ENCODE measurements at places on chromosomes 13 and 19.

GRCh38 chr19:23981863-23982262 lies 67.2 kb downstream of the ZNF726 start:
- no peak for DNase-seq

GRCh38 chr13:104011505-104012241 lies 945.5 kb upstream of the SLC10A2 start:
- no peak for DNase-seq

- no peak for DNase-seq
Measured at GRCh38 chr13:37136187-37136586, 30.7 kb upstream of the CSNK1A1L start.

- peak; percentile 70 for DNase-seq
Measured at GRCh38 chr19:18469069-18469846, 31.3 kb upstream of the ISYNA1 start.

DNA sequence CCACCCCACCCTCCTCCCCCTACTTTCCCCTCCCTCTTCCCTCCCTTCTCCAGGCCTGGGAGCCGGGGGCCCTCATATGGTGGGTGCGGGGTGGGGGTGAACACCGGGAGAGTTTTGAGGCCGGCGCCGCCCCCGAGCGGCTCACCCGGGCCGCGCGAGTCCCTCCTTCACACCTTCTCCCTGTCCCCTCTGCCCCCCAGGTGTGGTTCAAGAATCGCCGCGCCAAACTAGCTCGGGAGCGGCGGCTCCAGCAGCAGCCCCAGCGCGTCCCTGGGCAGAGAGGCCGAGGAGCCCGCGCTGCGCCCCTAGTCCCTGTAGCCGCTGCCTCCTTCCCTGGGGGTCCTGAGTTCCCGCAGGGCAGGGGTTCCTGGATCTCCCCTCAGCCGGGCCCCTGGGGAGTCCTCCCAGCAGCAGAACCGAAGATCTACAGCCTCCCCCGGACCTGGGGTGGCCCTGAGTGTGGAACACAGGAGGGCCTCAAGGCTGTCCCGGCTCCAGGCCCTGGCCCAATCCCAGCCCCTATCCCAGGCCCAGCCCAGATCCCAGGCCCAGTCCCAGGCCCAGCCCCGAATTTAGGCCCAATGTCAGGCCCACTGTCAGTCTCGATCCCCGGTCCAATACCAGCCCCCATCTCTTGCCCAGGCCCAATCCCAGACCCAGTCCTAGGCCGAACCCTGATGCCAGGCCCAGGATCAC lies 1.7 kb downstream of the TPRX2 start:
- no peak for DNase-seq

DNA sequence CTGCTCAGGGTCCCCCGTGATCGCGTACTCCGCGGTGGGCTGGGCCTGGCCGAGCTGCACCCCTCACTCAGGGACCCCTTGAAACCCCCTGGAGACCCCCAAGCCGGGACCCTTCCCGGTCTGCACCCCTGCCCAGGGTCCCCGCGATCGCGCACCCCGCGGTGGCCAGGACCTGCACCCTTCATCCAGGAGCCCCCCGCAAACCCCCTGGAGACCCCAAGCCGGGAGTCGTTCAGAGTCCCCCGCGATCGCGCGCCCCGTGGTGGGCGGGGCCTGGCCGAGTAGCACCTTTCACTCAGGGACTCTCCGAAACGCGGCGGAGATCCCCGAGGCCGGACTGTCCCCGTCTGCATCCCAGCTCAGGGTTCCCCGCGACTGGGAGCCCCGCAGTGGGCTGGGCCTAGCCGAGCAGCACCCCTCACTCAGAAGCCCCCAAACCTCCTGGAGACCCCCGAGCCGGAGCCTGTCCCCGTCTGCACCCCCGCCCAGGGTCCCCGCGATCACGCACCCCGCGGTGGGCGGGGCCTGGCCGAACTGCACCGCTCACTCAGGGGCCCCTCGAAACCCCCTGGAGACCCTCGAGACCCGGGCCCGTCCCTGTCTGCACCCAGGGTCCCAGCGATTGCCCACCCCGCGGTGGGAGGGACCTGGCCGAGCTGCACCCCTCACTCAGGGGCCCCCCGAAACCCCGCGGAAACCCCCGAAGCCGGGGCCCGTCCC lies 748 bp downstream of the LMNB2 start:
- DNase-seq: no peak

DNA sequence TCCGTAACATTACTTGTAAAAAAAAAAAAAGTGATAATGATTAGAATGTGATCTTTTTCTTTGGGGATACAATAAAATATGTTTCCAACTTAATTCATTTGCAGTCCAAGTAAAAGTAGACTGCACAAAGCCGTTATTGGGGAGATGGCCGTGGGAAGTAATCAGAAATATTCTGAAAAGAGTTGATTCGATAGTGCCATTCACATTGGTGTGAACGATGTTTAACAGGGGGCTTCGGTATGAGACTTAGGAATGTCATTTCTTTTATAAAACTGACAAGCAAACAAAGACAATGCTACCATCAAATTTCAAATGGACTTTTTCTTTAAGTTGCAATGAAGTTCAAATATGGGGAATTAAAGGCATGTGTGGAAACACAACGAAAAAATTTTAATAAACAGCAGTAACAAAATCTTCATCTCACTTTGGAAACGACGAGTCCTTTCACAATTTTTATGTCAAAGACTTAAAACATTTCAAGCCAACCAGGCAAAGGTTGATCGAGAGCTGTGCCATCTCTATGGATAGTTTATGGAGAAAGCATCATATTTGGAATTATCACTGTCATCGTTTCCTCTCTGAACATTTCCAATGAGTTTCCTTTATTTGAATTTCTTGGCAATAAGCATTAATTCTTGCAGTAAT lies 1.7 kb upstream of the ZIC5 start:
- no peak for DNase-seq

- DNase-seq: no peak
Measured at GRCh38 chr19:43447655-43448054, 17.8 kb downstream of the LYPD3 start.

DNA sequence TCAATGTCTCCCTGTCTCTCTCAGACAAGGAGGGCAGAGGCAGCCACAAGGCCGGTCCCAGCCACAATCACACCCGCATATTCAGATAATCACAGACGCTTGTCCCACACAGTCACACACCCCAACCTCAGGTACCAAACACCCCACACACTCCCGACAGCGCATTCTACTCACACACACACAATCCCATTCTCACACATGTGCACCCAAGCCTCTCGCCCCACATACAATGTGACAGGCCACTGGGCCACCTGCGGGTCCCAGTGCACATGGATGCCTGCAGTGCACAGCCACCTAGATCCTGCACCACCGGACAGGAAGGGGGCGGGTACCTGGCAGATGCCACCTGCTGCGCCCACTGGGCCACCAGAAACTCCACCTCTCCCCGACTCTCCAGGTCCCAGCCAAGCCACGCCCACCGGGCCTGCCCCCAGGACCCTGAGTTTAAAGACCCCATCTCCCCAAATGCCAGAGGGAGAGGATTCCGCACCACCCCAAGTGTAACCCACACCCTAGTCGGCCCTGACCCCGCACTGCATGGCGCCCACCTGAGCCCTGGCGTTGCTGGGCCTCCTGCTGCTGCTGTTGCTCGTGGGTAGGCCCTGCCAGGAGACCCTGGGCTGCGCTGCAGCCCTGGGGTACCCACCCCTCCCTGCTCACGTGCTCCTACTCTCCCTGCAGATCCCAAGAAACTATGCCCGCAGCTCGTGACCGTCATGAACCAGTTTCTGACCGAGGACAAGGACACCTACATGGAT lies 10.6 kb downstream of the SCGB2B2 start:
- no peak for DNase-seq

- DNase-seq: no peak
Measured at GRCh38 chr19:6826281-6826920, 53.9 kb downstream of the VAV1 start.

GRCh38 chr19:37855098-37855497 lies 51.3 kb downstream of the WDR87 start:
- DNase-seq: no peak

DNA sequence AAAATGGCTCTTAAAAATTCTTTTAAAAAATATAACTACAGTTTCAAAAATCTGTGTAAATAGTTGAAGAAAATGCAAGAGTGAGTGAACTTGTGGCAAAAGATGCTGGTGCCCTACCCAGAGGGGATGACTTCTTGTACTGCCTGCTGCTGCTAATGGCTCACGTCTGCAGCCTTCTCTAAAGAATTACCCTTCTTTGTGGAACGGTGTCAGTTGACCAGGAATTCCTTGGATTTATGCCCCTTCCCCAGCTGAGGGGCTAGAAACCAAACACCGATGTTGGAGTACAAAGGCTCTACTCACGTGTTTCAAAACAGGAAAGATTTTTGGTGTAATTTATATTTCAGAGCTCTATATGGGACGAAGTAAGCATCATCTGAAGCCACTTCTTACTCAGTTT lies 1582.8 kb downstream of the OLFM4 start:
- DNase-seq: no peak

DNA sequence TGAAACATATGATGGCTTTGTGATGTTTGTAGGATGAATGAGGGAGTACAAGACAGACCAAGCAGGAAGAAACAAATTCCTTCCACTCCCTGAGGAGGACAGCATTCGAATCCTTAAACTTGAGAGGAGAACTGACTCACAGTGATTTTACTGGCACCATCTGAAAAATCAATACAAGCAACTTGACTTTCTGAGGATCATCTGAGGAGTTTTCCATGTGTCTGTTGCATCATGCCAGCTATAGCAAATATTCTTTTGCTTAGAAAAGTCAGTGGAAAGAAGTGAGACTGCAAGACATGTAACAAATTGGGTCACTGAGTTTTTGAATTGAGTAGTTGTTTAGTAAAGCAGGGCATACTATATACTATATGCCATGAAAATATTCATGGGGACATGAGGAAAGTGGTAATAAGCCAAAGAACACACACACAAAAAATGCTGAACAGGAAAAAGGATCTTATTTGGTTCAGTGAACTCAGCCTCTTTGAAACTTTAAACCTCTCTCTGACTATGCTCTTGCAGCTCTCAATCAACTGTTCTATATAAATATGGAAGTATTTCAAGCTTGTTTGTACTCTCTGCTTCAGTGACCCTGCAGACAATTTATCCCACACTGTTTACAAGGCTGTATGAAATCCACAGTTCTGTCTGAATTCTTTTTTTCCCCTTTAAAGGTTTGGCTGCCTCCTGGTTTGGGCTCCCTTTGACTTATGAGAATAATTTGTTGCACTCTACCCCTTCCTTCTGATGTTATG lies 35.5 kb downstream of the SERTM1 start:
- DNase-seq: no peak

DNA sequence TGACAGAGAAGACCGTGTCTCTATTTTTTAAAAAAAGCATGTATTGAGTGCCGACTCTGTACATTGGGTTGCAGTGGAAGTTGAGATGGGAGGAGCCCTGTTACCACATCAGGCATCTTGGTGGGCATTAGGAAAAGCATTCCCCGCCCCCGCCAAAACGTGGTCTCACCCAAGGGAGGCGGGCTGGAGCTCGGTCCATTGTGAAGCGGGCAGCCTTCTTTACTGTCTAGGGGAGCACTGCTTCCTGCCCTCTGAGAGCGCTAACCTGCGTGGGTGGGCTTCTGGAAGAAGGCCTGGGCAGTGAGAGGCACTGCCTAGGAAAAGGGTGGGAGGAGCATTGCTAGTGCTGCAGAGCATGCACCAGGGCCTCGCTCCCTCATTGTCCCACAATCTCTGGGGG lies 3.9 kb downstream of the NR1H2 start:
- DNase-seq: no peak

- DNase-seq: no peak
Measured at GRCh38 chr13:100675661-100676129, 1.1 kb upstream of the TMTC4 start.

DNA sequence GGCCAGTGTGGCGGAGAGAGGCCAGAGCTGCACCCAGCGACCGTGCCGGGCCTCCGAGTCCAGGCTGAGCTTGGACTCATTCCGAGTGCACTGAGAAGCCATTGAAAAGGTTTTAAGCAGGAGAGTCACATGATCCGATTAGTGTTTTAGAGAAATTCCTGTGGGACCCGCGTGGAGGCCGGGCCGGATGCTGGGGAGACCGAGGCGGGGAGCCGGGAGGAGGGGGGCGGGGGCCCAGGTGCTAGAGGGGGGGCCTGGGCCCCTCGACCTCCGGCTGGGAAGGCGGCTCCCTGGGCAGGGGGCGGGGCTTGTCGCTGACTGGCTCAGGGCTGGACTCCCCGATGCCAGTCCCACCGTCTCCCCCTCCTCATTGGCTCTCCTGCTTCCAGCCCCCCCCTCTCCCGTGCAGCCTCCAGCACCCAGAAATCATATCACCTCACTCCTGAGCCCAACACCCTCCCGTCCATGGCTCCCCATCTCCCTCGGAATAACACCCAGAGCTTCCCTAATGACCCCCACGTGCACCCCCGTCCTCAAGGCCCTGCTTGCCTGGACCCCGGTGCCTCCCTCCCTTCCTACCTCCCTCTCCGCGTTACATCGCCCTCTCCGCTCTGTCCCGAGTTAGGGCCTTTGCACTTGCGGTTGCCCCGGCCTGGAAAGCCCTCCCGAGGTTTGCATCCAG lies 5.2 kb upstream of the ZNF579 start:
- DNase-seq: no peak

GRCh38 chr19:46537136-46538097 lies 41.8 kb upstream of the PNMA8B start:
- no peak for DNase-seq

- DNase-seq: no peak
Measured at GRCh38 chr13:80906860-80907259, 565.9 kb upstream of the SPRY2 start.

DNA sequence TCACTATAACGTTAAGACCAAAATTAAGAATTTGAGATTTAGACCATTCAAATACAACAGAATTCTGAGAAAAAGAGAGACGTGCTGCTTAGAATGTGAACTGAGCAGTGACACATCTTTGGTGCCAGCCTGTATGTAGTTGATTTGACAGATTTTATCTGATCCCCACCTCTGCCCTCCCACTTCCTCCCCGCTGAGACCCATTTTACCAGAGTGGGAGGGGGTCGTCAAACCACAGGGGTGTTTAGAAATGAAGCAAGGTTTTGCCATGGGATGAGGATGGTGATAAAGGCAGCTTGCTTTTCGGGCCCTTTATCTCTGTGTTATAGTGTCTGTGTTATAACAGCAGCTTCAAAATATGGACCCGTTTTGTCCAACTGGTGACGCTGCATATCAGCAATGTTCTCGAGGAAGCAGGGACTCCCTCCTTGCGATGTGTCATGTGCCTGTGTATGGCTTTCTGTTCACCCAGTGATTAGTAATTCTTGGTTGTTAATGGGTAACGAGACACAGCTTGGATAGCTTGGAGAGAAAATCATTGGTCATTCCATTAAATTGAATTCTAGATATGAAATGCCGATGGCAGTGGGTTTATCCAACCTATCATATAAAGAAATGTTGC lies 125.0 kb downstream of the HS6ST3 start:
- DNase-seq: no peak

DNA sequence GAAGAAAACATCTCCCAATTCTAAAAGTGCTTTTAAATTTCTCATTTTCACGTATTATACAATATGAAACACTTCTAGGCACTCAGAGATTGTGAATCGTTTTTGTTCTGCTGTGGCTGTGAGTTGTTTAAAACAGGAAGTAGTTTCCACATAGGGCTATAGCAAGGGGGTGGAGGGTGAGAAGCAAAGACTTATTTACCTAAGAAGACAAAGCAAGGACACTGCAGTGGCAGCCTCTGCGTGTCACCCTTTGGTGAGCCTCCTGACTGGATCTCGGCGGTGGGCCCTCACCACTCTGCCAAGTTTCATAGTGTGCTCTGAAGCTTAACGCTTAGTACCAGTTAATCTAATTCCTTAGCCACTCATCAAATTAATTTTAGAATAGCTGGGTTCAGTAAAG lies 56.8 kb downstream of the TNFSF13B start:
- DNase-seq: no peak

- no peak for DNase-seq
Measured at GRCh38 chr13:100208002-100208401, 119.1 kb downstream of the PCCA start.
